T-helper 17 cell (primary cell): ENCODE measurements at places on chromosomes 2 and 18.

- DNase-seq, result no peak
Measured at GRCh38 chr18:76384861-76385680, 110.0 kb downstream of the ZNF516 start.

- DNase-seq, result no peak
Measured at GRCh38 chr18:62420513-62421209, 95.6 kb downstream of the TNFRSF11A start.

- peak; percentile 57 for DNase-seq
Measured at GRCh38 chr2:26346454-26347053, at the start of gene ADGRF3. TSS of gene ADGRF3 (minus strand) at chr2:26346789. CDS start at chr2:26346234, 555 bp downstream.

GRCh38 chr2:223633656-223634055 is 31.5 kb upstream of the SCG2 start:
- no peak for DNase-seq

- DNase-seq, result no peak
Measured at GRCh38 chr2:88810488-88810887, 119.0 kb downstream of the RPIA start.

GRCh38 chr2:7022492-7023385 is 105.5 kb downstream of the RNF144A start:
- no peak for DNase-seq

DNA sequence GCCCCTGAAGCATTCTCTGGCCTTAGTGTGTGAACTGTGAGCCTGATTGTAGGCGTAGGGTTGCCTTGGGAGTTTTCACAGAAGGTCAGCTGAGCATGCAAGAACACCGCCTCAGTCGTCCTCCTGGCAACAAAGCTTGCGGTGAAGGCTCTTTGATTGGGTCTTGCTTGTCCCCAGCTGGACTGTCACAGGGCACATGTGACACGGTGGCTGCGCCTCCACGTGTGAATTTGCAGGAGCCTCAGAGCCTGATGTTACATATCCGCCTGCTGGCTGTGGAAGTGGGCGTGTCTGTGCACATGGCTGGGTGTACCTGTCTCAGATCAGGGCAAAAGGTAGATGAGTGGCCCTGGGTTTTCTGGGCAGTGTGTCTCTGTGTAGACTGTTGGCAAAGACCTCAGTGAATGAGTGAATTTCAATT is 228.7 kb downstream of the HAUS1 start:
- no peak for DNase-seq

- no peak for DNase-seq
Measured at GRCh38 chr2:74099271-74099670, 48.4 kb downstream of the BOLA3 start.

DNA sequence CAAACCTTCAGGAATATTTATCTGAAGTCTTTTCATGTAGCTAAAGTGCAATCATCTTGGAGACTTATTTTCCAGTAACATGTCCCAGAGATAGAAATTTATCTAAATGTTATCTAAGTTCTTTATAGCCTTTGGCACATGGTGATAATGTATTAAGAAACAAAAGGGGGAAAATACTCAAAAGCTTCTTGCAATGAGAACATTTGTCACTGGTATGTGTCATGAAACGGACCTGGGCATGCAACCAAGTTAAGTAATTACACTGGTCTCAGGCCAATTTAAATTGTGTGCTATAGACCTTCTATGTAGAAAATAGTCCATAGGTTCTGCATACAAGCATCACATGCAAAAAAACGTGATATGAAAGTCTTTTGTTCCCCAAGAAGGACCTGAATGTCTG is 136.2 kb downstream of the SLC8A1 start:
- no peak for DNase-seq
